H1 (cell line): ENCODE measurements at places on chromosomes 16 and 17.

- H3K36me3 ChIP-seq: no peaks in the 10 kb centered on the region
- H3K4me3 ChIP-seq: no peak overlapping the region
- no peaks in the 10 kb centered on the region for H3K27me3 ChIP-seq
- no peak overlapping the region for H3K27ac ChIP-seq
Observed at GRCh38 chr16:73163238-73163815, 115.4 kb upstream of the ZFHX3 start.

GRCh38 chr17:28684963-28685362 lies 23.0 kb downstream of the SUPT6H start:
- H3K4me1 ChIP-seq: no peaks in the 10 kb centered on the region
- peaks cover 60% of the 10 kb centered on the region for H3K36me3 ChIP-seq
- no peak overlapping the region for H3K27ac ChIP-seq
- H3K27me3 ChIP-seq: no peaks in the 10 kb centered on the region
- H3K4me3 ChIP-seq: no peak overlapping the region
- DNase-seq: no peak

DNA sequence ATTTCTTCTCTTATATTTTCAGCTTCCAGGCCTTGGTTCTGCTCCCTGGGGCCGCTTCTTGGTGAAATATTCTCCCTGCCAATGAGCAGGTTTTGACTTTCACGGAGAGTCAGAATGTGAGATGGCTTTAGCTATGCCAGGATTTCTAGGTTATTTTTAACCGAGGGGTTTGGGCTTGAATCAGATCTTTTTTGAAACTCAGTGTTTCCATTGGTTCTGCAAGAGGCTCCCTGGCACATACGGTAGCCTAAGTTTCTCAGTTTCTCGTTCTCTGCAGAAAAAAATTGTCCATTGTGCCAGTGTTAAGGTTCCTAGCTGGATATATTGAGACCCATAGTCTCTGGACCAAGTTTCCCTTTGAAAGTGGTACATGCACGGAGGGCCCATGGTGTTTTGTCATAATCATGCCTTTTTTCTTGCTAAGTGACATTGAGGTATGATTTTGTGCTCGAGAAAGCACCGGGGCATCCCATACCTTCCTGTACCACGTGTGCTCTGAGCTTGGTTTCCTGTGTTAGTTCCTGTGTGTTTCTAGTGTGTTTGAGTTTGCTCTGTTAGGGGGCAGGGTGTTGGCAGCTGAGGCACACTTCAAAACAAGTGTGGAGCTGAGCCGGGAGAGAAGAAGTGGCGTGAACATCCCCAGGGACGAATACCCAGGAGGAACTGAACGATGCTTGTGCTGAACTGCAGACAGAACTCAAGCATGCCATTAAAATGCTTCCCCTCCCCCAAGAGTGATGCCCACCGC lies 127.2 kb downstream of the HS3ST3B1 start:
- DNase-seq: no peak
- H3K27ac ChIP-seq: no peak overlapping the region
- no peaks in the 10 kb centered on the region for H3K4me1 ChIP-seq
- no peak overlapping the region for H3K4me3 ChIP-seq
- no peaks in the 10 kb centered on the region for H3K36me3 ChIP-seq

DNA sequence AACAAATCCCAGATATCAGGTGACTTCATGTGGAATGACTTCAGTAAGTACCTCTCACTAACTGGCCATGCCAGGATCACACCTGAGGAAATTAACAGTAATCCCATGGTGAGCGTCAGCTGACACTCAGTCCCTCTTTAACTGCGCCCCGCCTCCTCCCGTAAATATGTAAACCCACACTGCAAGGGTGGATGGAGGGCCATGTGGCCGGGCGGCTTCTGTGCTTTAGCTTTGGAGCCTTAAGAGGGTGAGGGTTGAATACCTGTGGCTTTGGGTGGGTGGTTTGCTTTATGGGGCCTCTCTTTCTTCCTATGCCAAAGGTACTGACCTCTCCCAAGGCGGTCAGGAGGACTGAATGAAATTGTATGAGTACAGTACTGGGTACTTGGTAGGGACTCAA lies 141.7 kb downstream of the MRM1 start:
- no peak overlapping the region for H3K4me3 ChIP-seq
- no peak overlapping the region for H3K27ac ChIP-seq
- H3K36me3 ChIP-seq: no peaks in the 10 kb centered on the region
- H3K4me1 ChIP-seq: peaks cover 11% of the 10 kb centered on the region; the same call in 1 of the 2 replicates
- no peak for DNase-seq
- no peaks in the 10 kb centered on the region for H3K27me3 ChIP-seq

GRCh38 chr16:12429756-12430155 lies 373.9 kb downstream of the CPPED1 start:
- peaks cover 2% of the 10 kb centered on the region for H3K4me1 ChIP-seq
- H3K27me3 ChIP-seq: no peaks in the 10 kb centered on the region
- no peak overlapping the region for H3K27ac ChIP-seq
- DNase-seq: no peak
- no peak overlapping the region for H3K4me3 ChIP-seq

DNA sequence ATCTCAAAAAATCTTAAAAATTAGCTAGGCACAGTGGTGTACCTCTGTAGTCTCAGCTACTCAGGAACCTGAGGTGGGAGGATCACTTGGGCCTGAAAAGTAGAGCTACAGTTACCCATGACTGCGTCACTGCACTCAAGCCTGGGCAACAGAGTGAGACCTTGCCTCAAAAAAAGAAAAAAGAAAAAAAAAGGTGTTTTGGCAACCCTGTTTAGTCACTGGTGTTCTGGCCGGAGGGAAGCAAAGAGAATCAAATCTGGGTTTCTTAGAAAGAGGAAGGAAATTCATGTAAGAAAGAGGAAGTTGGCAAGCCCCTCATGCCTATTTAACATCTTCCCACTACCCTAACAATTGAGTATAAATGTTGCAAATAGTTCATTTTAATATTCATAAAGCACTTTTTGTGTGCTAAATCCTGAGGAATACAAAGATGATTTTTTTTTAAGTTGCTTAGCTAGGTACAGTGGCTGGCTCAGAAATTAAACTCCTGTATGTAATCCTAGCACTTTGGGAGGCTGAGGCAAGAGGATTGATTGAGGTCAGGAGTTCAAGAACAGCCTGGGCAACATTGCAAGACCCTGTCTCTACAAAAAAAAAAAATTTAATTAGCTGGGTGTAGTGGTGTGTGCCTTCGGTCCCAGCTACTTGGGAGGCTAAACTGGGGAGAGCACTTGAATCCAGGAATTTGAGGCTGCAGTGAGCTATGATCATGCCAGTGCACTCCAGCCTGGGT lies 6.5 kb upstream of the USP32 start:
- no peaks in the 10 kb centered on the region for H3K27me3 ChIP-seq
- H3K4me3 ChIP-seq: no peak overlapping the region
- DNase-seq: no peak
- H3K36me3 ChIP-seq: no peaks in the 10 kb centered on the region

DNA sequence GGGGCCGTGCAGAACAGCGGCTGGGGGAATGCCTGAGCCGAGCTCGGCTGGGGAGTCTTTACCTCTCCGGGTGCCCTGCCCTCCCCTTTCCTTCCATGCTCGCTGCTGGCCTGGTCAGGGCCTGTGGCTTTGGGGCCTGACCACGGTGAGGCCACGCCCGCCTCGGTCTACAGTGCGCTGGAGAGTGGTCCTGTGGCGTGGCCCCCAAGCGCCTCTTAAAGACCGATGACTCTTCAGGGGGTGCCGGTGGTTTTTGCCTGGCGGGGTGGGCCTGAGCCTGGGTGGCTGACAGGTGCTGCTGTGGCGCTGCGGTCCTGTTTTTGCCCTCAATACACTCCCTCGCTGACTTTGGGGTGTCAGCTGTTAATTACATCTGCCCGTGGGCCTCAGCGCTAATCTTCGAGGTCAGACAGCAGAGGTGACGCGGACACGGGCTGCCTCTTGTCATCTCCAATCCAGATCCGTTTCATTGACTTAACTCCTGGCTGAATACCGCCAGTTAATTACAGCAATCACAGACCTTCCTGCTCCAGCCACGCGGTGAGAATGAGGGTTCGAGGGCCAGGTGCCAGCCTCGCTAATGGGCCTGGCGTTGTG lies 29.7 kb downstream of the GSE1 start:
- H3K27me3 ChIP-seq: no peaks in the 10 kb centered on the region
- no peaks in the 10 kb centered on the region for H3K4me1 ChIP-seq
- H3K36me3 ChIP-seq: no peaks in the 10 kb centered on the region
- no peak overlapping the region for H3K4me3 ChIP-seq

DNA sequence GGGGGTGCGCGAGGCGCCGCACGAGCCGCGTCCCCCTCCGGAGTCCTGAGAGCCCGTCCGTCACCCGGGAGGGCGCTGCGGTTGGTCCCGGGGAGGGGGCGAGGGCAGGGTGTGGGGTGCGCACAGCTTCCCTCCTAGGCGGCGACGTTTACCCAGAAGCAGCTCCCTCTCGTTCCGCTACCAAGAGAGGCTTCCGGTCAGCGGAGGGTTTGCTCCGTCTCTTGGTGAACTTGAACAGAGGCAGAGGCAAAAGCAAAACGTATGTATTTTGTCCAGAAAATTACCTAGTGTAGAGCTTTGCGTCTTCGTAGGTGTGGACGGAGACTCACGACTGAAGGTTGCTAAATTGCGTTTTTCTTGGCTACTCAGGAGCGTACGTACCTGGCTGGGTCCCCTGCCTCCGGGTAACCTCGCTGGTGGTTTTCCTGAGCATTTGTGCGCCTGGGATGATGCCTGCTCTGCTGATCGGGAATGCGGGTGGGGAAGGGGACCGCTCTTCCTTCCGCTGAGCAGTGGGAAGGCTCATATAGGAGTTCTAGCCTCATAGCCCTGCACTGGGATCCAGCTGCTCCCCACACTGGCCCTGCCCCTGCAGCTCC lies 833 bp downstream of the WSCD1 start:
- peaks cover 20% of the 10 kb centered on the region for H3K4me1 ChIP-seq
- H3K4me3 ChIP-seq: peak overlapping the region; percentile 83
- peaks cover 18% of the 10 kb centered on the region for H3K27me3 ChIP-seq
- DNase-seq: peak; percentile 55

- no peaks in the 10 kb centered on the region for H3K36me3 ChIP-seq
- H3K4me1 ChIP-seq: no peaks in the 10 kb centered on the region; the same call in 1 of the 2 replicates
- no peak overlapping the region for H3K4me3 ChIP-seq
- DNase-seq: no peak
- H3K27me3 ChIP-seq: no peaks in the 10 kb centered on the region
Observed at GRCh38 chr17:1096215-1096614, 83.6 kb downstream of the ABR start.

- H3K4me3 ChIP-seq: no peak overlapping the region
- H3K27ac ChIP-seq: no peak overlapping the region
- no peak for DNase-seq
- no peaks in the 10 kb centered on the region for H3K27me3 ChIP-seq
- no peaks in the 10 kb centered on the region for H3K4me1 ChIP-seq
- H3K36me3 ChIP-seq: no peaks in the 10 kb centered on the region
Observed at GRCh38 chr16:49344401-49344800, 29.2 kb upstream of the C16orf78 start.

DNA sequence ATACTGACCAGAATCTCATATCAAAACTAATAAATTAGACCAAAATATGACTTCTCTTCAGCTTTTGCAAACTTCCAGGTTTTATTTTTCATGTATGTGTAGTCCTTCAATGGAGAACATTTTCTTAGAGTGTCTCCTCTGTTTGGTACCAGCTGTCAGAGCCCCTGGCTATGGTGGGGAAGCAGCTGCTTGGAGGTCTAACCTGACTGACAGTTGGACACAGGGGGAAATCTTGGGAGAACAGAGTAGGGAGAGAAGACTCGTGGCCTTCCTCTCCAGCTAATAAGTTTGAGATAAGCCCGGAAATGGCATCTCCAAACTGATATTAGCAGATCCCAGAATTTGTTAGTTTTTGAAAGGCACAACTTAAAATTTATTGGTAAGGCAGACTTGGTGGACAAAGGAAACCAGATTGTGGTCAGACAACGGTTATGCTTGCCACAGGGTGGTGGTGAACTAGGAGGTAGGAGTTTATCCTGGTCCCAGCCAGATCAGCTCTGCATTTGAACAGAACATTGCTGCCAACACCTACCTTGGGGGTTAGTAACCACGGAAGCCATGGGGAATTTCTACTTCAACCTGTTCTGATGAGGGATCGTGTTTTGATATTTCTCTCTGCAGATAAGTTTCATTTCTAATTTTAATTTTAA lies 39.2 kb upstream of the IRX3 start:
- H3K4me3 ChIP-seq: no peak overlapping the region
- H3K27me3 ChIP-seq: peaks cover 4% of the 10 kb centered on the region; the same call in 1 of the 2 replicates
- H3K36me3 ChIP-seq: no peaks in the 10 kb centered on the region
- DNase-seq: no peak
- H3K4me1 ChIP-seq: peaks cover 17% of the 10 kb centered on the region
- no peak overlapping the region for H3K27ac ChIP-seq

- H3K27ac ChIP-seq: no peak overlapping the region
- H3K36me3 ChIP-seq: no peaks in the 10 kb centered on the region
- no peak for DNase-seq
Observed at GRCh38 chr16:83967091-83967490, 953 bp upstream of the NECAB2 start.

GRCh38 chr16:30561089-30561816 lies 3.1 kb upstream of the ZNF764 start:
- peak; percentile 77 for DNase-seq
- H3K27me3 ChIP-seq: no peaks in the 10 kb centered on the region

DNA sequence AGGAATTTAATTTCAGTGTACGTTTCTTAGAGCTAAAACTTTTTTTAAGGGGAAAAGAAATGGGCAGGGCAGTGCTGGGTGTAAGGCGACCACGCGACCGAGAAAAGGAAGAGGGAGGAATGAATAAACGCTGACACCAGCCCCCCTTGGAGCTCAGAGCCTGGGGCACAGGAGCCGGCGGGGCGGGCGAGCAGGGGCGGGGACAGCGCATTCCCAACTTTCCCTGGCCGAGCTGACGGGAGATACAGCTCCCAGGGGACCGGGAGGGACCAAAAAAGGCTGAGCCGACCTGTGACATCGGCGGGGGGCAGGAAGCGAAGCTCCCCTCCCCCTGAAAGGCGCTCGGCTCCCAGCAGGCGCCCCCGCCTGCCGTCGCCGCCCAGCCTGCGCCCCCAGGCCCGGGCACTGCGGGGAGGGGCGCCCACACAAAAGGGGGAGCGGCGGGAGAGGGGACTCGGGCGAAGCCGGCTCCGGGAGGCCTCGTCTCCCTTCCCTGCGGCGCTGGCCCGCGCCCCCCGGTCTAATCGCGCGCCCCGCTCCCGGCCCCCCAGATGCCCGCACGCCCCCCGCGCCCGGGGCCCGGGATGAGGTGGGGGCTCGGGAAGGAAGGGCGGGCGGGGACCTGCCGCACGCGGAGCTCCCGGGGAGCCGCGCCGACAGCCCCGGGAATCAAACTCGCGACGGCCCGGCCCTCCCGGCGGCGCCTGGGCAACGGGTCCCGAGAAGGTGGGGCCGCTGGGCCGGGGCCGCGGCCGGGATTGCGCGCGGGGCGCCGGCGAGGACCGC lies 622 bp downstream of the CUEDC1 start:
- DNase-seq: no peak
- no peak overlapping the region for H3K27ac ChIP-seq
- no peaks in the 10 kb centered on the region for H3K27me3 ChIP-seq

GRCh38 chr16:81551821-81552304 lies 107.3 kb downstream of the CMIP start:
- DNase-seq: no peak
- H3K4me1 ChIP-seq: 0 out of 2 replicates have a peak, but pooled peaks cover 2% of the 10 kb centered on the region
- no peaks in the 10 kb centered on the region for H3K36me3 ChIP-seq
- H3K4me3 ChIP-seq: no peak overlapping the region
